ENCODE measurements at places on chromosomes 3 and 15.

DNA sequence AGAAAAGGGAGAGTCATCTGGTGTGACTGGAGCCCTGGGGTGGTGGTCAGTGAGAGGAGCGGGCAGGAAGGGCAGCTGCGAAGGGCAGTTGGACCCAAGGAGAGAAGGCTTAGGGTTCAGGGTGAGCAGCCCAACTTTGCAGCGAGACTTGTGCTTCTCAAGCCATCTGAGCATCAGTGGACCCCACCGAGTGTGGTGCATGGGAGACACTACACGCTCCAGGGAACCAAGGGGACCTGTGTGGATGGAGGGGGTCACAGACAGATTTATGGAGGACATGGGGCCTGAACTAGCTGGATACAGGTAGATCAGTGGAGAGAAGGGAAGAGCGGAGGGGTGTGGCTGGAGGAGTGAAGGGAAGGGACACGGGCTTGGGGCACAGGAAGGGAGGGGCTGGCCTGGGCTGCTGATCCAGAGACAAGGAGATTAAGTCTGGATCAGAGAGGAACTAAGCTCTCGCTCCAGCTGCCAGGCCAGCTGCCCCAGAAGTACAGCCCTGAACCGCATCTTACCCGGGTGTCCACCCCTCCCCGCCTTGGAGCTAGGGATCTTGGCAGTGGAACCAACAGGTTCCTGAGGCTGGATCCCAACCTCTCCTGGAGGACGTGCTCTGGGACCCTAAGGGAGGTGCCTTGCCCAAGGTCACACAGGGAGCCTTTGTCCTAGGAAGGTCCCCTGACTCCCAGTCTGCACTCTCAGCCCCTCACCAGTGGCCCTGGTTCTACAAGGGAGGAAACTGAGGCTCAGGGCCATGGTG is 120.5 kb downstream of the CORO2B start:
- DNase-seq = no peak

DNA sequence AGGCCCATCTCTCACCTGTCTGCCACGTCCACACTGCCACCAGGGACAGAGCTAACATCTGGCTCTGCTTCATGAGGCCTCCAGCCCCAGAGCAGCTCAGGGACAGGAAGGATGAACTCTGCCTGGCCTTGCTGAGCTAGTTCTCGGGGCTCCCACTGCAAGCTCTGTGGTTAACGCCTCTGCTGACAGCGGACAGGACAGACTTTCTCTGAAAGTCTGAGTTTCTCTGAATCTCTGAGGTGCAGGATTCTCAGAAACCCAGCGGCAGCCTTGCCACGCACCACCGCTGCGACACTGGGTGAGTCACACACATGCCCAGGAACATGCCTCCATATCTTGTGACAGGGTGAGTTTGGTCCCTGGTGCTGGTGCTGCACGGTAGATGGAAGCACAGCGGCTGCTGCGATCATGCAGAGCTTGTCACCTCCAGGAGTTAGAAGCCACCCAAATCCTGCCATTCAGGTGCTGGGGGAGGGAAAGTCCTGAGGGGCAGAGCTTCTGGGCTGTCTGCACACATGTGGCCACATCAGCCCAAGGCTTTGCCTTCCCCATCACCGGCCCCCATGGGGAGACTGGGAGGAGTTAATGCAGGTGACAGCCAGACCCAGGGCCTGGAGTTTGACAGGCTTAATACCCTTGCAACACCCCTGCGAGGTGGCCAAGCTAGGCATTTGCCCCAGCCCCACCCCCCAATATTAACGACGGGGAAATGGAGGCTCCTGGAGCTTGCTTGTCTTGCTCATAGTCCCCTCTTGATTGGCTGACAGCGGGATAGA is 267.0 kb downstream of the PLCL2 start:
- peak; percentile 78 for DNase-seq

- DNase-seq = no peak
These were observed 728.8 kb downstream of the NR2F2 start for GRCh38 chr15:97059281-97059680.

DNA sequence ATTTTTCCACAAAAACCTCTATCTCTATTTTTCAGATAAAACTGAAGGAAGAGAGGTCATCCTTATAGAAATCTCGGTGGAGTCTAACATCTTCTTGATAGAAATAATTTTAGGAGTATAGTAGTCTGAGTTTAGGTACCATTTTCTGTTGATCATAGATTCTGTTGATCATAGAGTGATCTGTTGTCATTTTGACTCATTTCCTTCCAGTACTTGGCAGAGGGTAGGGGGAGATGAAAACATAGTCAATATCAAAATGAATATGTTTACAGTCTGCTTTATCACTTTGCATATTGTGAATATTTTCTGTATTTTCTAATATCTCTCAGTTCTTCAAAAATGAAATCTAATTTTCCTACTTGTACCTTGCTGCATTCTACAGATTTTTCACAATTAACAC is 353.4 kb downstream of the FEZF2 start:
- no peak for DNase-seq

GRCh38 chr3:13021141-13022114 is 51.8 kb downstream of the IQSEC1 start:
- no peak for DNase-seq

GRCh38 chr3:142530296-142530695 is 48.2 kb downstream of the ATR start:
- no peak for DNase-seq

DNA sequence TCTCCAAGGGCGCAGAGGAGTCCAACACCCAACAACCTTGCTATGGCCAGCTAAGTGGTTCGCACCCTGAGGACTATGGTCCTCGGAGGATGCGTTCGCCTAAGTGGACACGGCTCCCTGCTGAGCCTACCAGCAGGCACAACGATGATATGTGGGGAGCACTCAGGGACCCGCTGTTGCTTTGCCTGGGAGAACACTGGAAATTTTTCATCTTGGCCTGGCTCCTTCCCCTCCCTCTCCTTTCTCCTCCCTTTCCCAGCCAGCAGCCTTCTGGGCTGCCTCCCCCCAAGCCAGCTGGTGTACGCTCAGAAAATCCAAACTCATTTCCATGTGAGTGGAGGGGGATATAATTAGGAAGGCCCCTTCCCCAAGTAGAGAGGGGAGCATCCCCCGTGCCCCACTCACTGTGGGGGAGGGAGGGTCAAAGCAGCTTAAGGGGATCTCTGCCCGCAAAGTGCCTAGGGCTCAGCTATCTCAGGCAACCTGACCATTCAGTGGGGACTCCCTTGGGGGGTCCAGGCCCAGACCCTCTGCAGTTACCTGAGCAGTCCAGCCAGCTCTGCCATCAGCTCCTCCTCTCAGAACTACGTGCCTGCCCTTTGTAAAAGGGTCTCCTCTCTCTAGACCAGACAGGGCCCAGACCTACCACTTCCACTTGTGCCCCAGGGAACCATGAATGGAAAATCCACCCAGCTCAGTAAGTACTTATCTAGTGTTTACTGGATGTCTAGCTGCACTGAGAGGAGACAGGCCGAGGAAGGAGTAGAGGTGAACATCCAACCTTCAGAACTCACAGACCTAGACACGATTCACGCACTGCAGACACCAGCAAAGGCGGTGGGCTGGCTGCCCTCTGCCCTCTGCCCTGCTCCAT is 742 bp upstream of the SEMA7A start:
- DNase-seq = no peak

DNA sequence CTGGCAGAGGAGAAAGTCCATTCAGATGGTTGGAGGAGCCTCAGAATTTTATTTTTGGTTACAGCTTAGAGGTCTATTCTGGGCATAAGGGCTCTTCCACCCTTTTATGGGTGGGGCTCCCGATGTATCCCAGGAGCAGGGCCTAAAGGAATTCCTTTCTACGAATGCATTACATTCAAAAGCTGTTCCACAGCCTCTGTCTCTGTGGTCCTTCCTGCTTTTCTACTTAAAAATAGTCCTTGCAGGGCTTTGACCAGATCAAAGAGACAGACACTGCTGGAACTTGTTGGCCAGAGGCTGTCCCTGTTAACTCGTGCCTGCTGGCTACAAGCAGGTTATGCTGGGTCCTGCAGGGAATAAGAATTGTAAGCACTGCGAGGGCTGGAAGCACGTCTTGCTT is 14.4 kb upstream of the NOX5 start:
- DNase-seq = no peak

DNA sequence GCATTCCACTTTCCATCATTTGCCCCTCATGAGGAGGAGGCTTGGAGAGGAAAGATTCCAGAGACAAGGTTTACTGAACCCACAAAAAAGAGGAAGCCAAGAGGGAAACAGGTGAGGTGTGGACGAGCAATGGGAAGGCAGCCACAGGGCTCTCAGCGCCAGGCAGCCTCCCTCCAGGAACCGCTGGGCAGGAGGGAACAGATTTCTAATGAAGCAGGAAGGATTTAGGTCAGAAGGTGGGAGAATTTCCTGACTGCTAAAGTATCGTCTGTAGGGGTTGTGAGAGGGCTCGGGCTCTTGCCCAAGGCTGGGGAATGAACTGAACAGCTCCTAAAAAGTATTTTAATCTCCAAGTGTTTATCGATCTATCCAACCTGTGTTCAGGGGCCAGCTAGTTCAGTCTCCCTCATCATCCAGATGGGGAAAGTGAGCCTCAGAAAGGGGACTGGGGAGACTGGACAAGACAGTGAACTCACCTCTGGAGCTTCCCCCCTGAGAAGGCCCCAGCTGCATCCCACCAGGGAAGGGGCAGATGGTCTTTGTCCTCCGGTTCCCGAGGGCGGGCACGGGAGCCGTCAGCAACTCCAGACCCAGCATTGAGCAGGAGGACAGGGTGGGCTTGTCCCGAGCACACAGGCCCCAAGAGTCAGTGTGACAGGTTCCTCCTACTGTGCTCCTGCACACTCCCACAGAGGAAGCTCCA is 10.5 kb downstream of the LOXL1 start:
- DNase-seq = no peak

DNA sequence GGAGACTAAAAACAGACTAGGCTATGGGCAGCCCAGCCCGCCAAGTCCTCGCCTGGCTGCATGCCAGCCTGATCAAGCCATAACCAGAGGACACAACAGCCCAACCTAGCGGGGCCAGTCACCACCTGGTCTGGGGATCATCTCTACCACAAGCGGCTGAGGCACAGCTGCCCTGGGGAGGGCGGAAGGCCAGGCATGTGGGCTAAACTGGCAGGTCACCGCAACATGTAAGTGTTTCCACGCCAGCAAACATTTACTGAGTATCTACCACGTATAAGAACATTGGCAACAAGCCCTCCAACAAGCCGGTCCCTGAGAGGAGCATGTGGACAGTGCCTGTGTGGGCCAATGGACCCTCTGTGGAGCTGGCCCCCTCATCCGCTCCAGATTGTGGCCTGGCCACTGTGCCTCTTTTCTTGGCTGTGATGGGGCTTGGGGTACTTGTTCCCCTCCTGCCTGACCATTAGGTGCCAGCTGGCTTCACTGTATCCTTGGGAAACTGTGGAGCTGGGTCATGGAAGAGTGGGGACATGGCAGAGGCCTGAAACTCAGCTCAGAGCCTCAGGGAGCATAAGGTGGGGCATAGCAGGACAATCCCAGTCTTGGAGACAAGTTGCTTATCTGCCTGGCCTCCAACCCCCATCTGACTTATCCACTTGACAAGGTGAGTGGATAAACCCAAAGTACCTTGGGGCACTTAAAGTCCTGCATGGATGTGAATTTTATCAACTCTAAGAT is 9.0 kb downstream of the UBXN7 start:
- no peak for DNase-seq

GRCh38 chr3:177753451-177754155 is 556.3 kb upstream of the TBL1XR1 start:
- DNase-seq = no peak

- DNase-seq = no peak
These were observed 1.9 kb downstream of the ALDH1A2 start for GRCh38 chr15:58063614-58064013.

DNA sequence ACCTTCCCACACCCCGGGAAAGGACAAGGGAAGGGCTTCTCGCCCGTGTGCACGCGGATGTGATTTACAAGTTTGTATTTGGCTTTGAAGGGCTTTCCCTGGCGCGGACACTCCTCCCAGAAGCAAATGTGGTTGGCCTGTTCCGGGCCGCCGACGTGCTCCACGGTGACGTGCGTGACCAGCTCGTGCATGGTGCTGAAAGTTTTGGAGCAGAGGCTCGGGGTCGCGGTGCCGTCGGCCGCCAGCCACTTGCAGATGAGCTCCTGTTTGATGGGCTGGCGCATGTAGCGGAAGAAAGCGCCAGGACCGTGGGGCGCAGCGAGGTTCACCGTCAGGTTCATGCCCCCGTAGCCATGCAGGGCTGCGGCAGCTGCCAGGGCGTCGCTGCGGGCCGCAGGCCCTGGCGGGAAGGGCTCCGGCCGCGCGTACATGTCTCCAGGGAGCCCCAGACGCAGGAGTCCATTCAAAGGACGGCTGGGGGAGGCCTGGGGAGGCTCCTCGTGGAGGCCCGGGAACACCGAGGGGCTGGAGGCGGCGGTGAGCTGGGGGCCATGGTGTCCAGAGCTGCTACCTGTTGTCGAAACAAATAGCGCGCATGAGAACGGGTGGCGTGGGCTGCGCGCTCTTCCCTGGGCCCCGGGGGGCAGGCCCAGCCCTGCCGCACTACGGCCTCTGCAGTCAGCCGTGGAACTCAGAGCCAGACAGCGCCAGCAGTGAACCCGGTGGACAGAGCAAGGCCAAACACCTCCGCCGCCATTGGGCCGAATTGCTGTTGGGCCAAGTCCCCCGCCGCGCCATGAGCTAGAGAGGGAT is 10.2 kb downstream of the ZIC4 start:
- DNase-seq = no peak

DNA sequence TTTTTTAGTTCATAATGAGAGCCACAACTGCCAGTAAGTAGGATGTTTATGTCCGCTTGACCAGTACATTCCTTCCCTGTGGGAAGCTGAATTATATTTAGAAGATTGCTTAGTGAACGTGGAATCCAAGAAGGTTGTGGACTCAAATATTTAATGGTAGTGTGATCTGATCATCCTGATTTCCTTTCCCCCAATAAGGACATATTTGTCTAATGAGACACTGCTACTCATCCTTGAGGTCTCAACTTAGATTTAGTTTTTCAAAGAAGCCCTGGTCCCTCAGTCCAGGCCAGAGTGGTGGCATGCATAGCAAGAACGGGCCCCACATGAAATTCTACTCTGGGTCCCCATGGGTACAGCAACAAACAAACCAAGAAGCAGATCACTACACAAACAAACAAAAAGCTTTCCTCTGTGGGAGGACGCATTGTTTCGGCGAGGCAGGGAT is 60.8 kb downstream of the USP13 start:
- no peak for DNase-seq

- DNase-seq = peak; percentile 38
These were observed 489 bp downstream of the CSPG5 start for GRCh38 chr3:47578119-47578632.

GRCh38 chr3:104629038-104629437 is 737.7 kb upstream of the ALCAM start:
- DNase-seq = no peak

GRCh38 chr3:161266731-161267150 is 45.6 kb downstream of the NMD3 start:
- no peak for DNase-seq

GRCh38 chr3:149781211-149781610 is 11.1 kb downstream of the ANKUB1 start:
- no peak for DNase-seq

GRCh38 chr3:114566767-114567166 is 272.9 kb downstream of the TIGIT start:
- DNase-seq = no peak

GRCh38 chr3:52236424-52236886 is 2.5 kb downstream of the TWF2 start:
- DNase-seq = no peak

GRCh38 chr3:10628891-10629670 is 123.7 kb upstream of the ATP2B2 start:
- no peak for DNase-seq
